OCI-LY7 (cell line): ENCODE measurements at places on chromosomes 3 and 15. TPM values are rescaled to one million over a fixed set of nuclear protein-coding genes. Genes with fewer than 3 reads are reported as not detected.

MYL3 gene
- total RNA-seq, result not detected in 2 replicates

IMPG2 gene
- total RNA-seq, result not detected in 2 replicates

KBTBD13 gene
- total RNA-seq, result not detected in 2 replicates

CLK3 gene
- 87.4 and 109 TPM in 2 replicates for total RNA-seq

MFAP1 gene
- 57.2 and 72.1 TPM in 2 replicates for total RNA-seq

ROPN1 gene
- total RNA-seq, result not detected in 2 replicates

DENND4A gene
- 86.5 and 96.3 TPM in 2 replicates for total RNA-seq

CCDC80 gene
- 0.28 and 0.59 TPM in 2 replicates for total RNA-seq

ALDH1A3 gene
- not detected in 2 replicates for total RNA-seq

HCLS1 gene
- 235 and 241 TPM in 2 replicates for total RNA-seq

FOXB1 gene
- total RNA-seq, result not detected in 2 replicates

PAK6 gene
- total RNA-seq, result not detected in 2 replicates

RMDN3 gene
- 21.5 and 23.7 TPM in 2 replicates for total RNA-seq

GASK1A gene
- not detected in 2 replicates for total RNA-seq

ZBTB20 gene
- 11.5 and 11.8 TPM in 2 replicates for total RNA-seq

GCNT3 gene
- not detected in 2 replicates for total RNA-seq

FBXL2 gene
- total RNA-seq, result not detected in 2 replicates

CLDN16 gene
- total RNA-seq, result not detected in 2 replicates

DUT gene
- 329 and 350 TPM in 2 replicates for total RNA-seq

GALNT15 gene
- not detected in 2 replicates for total RNA-seq

ZBED2 gene
- total RNA-seq, result not detected in 2 replicates

MST1R gene
- total RNA-seq, result 0.17 and 0.38 TPM in 2 replicates

CCDC12 gene
- 107 and 116 TPM in 2 replicates for total RNA-seq

SNRPN gene
- total RNA-seq, result 26.8 and 31.9 TPM in 2 replicates
